ENCODE measurements at places on chromosomes 11 and 22.

GRCh38 chr11:28606930-28607329 lies 498.7 kb downstream of the METTL15 start:
- no peak for DNase-seq

GRCh38 chr22:36285545-36285944 lies 32.6 kb downstream of the APOL1 start:
- no peak for DNase-seq

GRCh38 chr11:3137486-3138177 lies 27.5 kb downstream of the OSBPL5 start:
- no peak for DNase-seq

DNA sequence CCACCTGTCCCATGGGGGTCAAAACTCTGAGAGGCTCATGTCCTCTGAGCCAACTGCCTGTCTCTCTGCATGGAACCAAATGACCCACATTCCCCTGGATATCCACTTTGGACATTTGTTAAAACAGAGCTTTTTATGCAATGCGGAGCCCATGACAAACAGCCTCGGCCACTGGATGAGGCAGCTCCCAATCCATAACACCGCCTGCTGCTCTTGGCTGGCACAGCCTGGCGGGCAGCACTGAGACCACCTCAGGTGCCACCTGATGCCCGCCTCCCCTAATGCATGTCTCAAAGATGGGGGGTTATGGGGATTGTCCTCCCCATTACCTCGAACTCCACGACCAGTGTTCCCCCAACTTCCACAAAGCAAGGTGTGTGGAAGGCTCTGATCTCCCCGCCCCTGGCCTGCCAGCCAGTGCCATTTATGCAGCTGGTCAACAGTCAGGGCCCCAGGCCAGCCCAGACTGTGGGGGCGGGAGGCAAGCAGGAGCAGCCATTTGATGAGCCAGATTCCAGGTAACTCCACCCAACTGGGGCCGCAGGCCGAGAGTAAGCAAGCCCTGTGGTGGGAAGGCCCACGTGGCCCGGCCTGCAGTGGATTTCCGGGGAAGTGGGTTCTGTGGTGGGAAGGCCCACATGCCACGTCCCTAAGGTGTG lies 84.2 kb downstream of the PHF21B start:
- DNase-seq: no peak

- no peak for DNase-seq
Observed at GRCh38 chr22:19961201-19961580, 19.6 kb upstream of the TXNRD2 start.

GRCh38 chr22:35541254-35541748 lies 670 bp downstream of the RASD2 start:
- no peak for DNase-seq

DNA sequence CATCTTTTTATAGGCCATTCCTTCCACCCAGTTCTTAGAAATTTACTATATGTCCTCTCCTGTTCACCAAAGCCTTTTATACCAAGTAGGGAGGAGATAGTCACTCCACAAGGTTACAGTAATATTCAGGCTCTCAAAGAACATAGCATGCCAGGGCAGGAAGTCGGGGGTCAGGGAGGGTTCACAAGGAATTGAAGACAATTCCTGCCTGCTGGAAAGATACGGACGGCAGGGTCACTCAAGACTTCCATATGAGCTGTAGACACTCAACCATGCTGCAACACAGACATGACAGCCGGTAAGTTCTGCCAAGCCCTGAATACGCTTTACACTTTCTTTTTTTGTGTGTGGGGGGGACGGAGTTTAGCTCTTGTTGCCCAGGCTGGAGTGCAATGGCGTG lies 700 bp downstream of the C22orf31 start:
- DNase-seq: no peak

DNA sequence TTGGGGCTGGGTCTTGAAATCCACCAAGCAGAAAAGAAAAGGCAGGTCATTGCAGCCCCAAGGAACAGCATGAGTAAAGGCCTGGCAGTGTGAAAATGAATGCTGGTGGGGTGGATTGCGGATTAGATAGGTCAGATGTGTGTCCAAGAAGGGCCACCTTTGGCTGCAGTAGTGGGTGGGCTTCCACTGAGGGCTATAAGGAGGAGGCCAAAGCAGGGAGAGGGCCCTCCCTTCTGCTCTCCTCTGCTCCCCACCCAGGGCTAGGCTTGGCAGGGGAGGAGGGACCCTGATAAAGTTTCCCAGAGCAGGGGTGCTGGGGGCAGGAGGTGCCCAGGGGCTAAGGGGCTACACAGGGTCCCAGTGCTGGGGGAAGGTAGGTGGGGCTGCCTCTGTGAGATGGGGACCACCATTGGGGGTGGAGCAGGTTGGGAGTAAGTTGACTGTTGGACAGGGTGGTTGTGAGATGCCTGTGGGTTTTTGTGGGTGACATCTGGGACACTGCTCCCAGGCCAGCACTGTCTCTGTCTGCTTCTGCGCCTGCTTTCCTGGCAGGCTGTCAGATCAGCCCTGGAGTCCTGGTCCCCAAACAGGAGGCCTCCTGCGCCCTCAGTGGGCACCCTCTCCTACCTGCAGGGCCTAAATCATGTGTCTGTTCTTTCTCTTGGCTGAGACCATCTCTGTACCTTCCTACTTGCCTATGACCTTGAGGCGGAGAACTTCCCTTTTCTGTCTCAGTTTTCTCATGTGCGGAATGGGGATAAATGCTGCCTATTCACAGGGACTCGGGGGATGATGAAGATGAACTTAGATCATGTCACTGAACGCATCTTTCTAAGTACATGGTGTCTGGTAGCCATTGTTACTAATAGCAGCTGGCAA lies 1.9 kb downstream of the CAPN5 start:
- no peak for DNase-seq

GRCh38 chr22:30310881-30311771 lies 15.6 kb downstream of the TBC1D10A start:
- DNase-seq: no peak

GRCh38 chr11:46477136-46477535 lies 85.6 kb upstream of the CHRM4 start:
- no peak for DNase-seq

- no peak for DNase-seq
Observed at GRCh38 chr22:29523761-29524160, 29.8 kb downstream of the THOC5 start.

DNA sequence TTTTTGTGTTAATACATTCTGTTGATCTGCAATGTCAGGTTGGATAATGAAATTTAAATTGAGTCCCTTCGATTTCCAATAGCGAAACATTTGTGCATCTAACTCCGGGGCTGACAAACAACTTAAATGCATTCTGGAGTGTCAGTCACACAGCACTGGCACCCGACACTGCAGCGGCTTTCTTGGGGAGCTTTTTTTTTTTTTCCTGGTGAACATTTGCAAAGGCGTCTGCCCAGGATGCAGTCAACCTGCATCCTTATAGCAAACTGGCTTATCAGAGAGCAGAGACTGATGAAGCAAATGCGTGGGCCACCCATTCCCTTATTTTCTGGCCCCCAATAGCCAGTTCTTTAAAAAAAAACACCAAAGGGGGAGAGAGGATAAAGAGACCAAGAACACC lies 1167.7 kb downstream of the LRRC4C start:
- DNase-seq: no peak
